ENCODE measurements at places on chromosomes 3 and 15.

- DNase-seq = no peak
Observed at GRCh38 chr3:150759319-150759718, 3.6 kb downstream of the SIAH2 start.

- DNase-seq = peak; percentile 71
Observed at GRCh38 chr3:61956236-61956635, 394.9 kb downstream of the PTPRG start.

- DNase-seq = no peak
Observed at GRCh38 chr3:161230621-161231171, 9.6 kb downstream of the NMD3 start.

DNA sequence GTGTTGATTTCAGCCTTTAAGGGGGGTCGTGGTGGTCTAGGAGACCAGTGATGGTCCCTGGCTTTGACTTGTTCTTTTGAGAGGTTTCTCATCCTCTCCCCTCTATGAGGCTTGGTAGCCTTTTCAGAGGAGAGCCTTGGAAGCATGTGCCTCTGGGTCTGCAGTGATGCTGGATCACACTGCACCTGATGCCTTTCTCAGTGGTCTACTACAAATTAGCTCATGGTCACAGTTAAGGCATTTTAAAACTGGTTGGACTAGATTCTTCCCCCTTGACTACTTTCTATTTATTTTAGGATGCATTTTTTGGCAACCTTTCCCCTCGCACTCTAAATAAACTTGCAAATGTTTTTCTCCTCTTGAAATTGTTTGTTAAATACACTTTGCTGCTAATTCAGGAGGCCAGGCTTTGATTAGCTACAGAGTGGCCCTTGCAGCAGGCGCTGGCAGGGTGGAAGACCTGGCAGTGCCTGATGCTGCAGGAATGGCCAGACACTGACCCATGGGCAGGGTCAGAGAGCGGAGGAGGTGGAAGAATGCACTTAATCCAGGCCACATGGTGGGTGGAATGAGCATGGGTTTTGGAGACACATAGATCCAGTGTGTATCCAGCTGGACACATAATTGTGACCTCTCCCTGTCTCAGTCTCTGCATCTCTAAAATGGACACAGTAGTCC lies 318.8 kb upstream of the CTDSPL start:
- DNase-seq = no peak

- no peak for DNase-seq
Observed at GRCh38 chr3:119359476-119360326, 65.5 kb downstream of the ARHGAP31 start.

- DNase-seq = no peak
Observed at GRCh38 chr15:27514526-27514925, 543.5 kb downstream of the GABRG3 start.

GRCh38 chr3:79236496-79236895 lies 531.3 kb downstream of the ROBO1 start:
- peak; percentile 55 for DNase-seq

GRCh38 chr3:104887619-104888018 lies 479.1 kb upstream of the ALCAM start:
- no peak for DNase-seq

DNA sequence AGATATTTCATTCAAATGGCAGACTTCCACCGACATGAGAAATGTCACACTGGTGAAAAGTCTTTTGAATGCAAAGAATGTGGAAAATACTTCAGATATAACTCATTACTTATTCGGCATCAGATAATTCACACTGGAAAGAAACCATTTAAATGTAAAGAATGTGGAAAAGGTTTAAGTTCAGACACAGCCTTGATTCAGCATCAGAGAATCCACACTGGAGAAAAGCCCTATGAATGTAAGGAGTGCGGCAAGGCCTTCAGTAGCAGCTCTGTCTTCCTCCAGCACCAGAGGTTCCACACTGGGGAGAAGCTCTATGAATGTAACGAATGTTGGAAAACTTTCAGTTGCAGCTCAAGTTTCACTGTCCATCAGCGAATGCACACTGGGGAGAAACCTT lies 8.6 kb upstream of the ZNF621 start:
- DNase-seq = peak; percentile 79

GRCh38 chr3:176595307-176595706 lies 602.0 kb downstream of the TBL1XR1 start:
- peak; percentile 64 for DNase-seq

DNA sequence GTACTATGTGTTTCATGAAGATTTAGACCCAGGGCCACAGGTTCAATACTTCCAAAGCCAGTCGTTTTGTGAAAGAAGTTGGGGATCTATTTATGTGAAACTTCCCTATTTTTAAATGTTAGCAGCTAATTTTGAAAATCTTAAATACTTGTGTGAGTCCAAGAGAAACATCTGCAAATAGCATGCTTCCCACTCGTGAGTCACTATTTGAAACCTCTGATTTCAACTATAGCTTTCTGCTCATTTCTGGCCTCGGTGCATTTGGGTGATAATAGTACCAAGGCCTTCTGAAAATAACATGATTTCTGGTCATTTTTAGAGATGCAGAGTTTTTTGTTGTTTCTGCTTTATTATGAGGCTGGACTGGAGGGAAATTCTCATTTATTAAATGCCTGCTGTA lies 110.0 kb downstream of the OPA1 start:
- DNase-seq = peak; percentile 31

- DNase-seq = no peak
Observed at GRCh38 chr3:52794612-52795099, at the start of gene ITIH3. Gene ITIH3, plus strand, starts transcription at chr3:52794796. Its CDS starts 8 bp downstream, at chr3:52794804.

GRCh38 chr15:41553731-41554130 lies 5.3 kb upstream of the TYRO3 start:
- DNase-seq = peak; percentile 16

GRCh38 chr15:23472033-23472432 lies 25.0 kb upstream of the GOLGA6L2 start:
- no peak for DNase-seq

DNA sequence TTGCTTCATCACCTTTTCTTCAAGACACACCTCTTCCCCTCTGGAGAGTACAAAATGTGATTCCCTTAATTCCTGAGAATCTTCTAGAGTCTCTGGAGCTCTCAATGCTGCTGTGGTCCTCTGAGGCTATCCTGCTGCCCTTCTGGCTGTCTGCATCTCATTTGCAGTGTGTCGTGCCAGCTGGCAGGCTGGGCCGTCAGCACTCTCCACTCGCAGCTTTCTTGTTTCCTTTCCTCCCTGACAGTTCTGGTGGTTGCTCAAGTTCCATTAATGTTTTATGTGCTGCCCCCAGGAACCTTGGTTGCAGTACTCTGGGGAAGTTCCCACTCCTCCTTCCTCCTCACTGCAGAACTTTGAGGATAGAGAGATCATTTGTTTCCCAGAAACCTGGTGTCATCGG lies 210.8 kb upstream of the ROPN1 start:
- DNase-seq = no peak

DNA sequence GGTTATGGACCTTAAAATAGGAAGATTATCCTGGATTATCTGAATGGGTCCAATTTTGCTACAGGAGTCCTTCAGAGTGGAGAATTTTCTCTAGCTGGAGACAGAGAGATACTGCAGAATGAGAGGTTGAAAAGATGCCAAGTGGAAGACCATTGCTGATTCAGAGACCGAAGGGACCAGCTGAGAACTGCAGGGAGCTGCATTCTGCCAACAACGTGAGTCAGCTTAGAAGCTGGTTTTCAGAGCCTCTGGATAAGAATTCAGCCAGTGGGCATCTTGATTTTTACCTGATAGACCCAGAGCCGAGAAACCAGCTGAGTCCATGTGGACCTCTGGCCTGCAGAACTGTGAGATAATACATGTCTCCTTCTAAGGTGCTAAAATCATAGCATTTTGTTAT lies 234.0 kb downstream of the NR2F2 start:
- peak; percentile 38 for DNase-seq

- DNase-seq = no peak
Observed at GRCh38 chr15:67841513-67841762, 1.6 kb upstream of the RNU6-1 start.

DNA sequence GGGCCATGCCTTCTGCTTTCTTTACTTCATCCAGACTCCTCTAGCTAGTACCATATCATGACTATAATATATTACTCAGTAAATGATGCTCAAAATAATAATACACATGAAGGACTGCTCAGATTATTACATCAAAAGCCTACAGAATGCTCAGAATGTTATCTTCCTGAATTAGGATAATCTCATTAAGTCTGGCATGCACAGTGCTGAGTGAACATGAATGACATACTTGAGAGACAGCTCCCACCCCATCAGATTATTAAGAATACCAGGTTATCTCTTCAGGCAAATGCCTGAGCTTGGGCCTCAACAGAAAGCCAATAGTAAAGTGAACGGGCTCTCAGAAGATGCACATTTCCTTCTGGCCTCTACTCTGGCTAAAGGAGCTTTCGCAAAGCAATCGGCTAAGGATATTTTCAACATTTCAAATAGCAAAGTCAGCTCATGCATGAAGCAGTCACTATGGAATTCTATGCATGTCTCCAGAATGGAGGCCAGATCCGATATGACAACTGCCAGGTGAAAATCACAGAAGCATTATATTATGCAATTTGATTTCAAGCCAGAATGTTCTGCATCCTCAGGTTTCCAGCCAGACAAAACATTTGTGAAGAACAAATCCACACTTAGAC lies 122.6 kb downstream of the KCNMB2 start:
- no peak for DNase-seq

- DNase-seq = peak; percentile 57
Observed at GRCh38 chr15:68479870-68480269, 47.9 kb upstream of the ITGA11 start.

- DNase-seq = no peak
Observed at GRCh38 chr15:101469520-101470288, 19.8 kb downstream of the PCSK6 start.

DNA sequence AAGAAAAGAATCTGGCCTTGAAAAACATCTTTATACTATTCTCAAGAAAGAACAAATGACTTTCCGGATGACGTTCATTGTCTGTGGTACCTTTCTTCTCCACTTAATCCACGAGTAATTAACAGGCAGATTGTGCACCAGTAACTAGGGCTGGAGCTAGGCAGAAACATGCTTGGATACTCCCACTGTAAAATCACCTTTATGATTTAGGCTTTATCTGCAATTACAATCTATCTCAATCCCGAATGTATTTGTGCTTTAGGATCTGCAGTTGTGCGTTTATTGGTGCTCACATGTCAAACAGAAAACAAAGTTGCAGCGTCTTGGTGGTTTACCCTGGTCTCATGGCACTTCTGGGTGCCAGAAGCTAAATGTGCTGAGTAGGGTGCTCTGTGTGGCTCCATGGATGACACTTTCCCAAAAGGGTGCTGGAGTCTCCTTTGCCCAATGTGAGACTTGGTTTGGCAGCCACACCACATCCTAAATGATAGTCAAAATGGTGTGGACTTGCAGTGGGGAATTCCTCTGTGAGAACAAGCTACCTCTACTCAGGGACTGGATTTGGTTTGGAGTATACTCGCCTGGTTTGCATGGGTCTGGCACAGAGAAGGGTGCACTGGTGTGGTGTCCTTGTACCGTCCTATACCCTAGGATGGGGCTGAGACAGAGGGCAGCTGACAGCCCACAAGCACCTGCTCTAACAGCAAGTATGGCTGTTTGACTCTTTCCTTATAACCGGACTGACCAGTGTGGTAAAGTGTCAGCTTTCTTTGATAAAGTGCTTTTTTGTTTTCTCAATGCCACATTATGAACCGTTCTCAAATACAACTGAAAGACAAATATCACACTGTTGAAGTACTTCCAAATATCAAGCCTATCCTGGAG lies 7.7 kb downstream of the SERP1 start:
- no peak for DNase-seq

DNA sequence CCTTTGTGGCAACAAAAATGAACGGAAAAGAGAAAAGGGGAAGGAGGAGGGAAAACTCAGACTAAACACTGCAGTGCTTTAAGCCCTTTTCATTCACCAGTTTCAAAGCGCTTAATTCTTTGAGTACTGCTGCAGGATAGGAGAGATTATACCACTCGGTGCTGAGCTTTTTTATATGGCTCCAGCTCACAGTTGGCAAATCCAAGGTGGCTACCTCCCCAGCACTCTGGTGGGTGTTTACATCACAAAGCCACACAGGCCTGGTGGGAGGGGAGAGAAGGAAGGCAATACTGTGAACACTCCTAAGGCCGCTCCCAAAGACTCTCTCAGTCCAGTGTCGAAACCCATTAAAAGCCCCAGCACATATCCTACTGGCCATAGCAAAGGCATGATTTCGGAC lies 191.4 kb downstream of the STT3B start:
- no peak for DNase-seq

- peak; percentile 41 for DNase-seq
Observed at GRCh38 chr3:150421799-150422548, 13.9 kb downstream of the TSC22D2 start.

GRCh38 chr3:9810846-9811245 lies 784 bp downstream of the TTLL3 start:
- no peak for DNase-seq

GRCh38 chr3:122691195-122691594 lies 10.6 kb downstream of the PARP14 start:
- peak; percentile 82 for DNase-seq

GRCh38 chr3:2655229-2655701 lies 454.9 kb downstream of the IL5RA start:
- DNase-seq = peak; percentile 36

DNA sequence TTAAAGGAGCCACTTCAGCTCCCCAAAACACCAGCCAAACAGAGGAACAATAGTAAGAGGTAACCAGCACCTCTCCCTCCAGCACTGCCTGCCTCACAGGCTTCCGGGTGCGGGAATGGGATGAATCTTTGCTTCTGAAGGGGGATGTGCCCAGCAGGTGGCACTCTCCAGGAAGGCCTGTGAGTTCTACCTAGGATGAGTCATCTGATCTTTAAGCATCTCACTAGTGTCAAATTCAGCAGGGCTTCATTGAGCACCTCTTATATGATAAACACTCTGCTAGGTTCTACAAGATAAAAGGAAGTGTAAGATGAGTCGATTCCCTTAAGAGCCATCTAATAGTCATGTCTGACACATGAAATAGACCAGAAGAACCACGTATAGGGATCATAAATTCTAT lies 237.4 kb upstream of the UMPS start:
- DNase-seq = peak; percentile 27

- no peak for DNase-seq
Observed at GRCh38 chr15:31301673-31301990, 25.0 kb upstream of the KLF13 start.

GRCh38 chr3:193134856-193135255 lies 106.2 kb upstream of the PLAAT1 start:
- no peak for DNase-seq

GRCh38 chr15:66224946-66225345 lies 28.6 kb downstream of the MEGF11 start:
- no peak for DNase-seq

DNA sequence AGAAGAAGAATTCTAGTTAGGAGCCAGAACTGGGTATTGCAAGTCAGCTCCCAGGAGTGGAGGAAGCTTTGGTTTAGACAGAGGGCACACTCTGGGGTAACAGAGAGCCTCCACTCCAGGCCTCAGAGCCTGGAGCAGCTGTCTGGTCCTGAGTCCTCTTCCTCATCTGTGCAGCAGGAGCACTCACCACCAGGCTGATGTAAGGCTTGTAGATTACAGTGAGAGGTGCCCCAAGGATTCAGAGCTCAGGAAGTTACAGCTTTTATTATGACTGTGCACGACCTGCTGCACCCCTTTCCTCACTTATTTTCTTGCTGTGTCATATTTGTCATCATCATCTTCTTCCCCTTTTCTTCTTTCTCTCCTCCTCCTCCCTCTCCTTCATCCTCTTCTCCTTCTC lies 210.4 kb downstream of the ATP10A start:
- DNase-seq = no peak
